ENCODE measurements at places on chromosomes 3 and 15.

- no peak for DNase-seq
Measured at GRCh38 chr3:160709477-160710182, 32.7 kb downstream of the ARL14 start.

- DNase-seq: no peak
Measured at GRCh38 chr3:13873818-13874217, 6.1 kb downstream of the WNT7A start.

DNA sequence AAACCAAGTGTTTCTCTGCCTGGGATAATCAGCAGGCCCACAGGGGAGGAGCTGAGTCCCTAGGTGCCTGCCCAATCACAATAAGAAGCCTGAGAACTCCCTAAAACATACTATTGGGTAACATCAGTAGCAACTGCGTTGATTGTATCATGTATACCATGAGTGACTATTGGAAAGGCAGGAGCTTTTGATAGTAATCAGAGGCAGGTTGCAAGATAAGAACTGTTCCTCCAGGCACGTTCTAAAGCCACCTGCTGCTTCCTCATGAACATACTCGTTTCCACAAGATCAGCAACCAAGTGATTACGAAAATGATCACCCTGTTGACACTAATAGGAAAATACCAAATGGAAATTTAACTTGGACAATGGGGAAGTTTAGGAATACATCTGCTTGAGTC lies 6.7 kb downstream of the MYLK start:
- no peak for DNase-seq

GRCh38 chr3:110806924-110807323 lies 264.7 kb upstream of the NECTIN3 start:
- DNase-seq: no peak

DNA sequence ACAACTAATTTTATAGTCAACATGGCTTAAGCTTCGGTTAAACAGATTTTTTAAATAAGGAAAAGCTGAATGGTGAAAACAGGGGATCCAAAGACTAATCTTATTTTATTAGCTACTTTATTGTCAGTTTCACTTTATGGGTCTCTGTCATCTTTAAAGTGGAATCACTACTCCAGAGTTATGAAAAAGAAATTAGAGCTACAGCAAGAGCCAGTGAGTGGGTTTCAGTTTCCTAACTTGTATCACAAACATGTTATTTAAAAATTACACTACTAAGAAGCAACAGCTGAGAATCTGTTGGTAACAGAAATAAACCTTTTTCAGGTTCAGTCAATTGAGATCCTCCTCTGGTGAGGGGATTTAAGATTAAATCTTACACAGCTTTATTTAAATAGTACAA lies 10.0 kb downstream of the PHC3 start:
- DNase-seq: no peak

DNA sequence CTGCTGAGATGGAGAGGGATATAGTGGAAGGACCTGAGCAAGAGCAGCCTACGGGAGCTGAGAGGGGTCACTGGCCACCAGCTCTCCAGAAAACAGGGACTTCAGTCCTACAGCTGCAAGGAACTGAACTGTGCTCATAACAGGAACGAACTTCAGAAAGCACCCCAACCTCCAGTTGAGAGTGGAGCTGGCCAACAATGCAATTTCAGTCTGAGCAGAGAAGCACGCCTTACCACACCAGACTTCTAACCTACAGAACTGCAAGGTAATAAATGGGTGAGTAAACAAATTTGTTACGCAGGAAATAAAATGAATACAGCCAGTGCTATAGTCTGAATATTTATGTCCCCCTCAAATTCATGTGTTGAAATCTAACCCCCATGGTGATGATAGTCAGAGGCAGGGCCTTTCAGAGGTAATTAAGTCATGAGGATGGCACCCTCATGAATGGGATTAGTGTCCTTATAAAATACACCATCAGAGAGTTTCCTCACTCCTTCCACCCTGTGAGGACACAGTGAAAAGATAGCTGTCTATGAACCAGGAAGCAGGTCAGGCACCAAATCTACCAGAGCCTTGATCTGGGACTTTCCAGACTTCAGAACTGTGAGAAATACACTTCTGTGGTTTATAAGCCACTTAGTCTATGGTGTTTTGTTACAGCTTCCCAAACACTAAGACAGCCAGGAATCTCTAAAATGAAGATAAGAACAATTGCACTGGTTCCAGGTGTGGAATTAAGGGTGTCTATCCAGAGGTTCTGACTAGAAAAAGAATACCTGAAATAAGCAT lies 58.6 kb downstream of the SYNM start:
- no peak for DNase-seq

- DNase-seq: no peak
Measured at GRCh38 chr3:36312351-36312750, 68.0 kb upstream of the STAC start.

DNA sequence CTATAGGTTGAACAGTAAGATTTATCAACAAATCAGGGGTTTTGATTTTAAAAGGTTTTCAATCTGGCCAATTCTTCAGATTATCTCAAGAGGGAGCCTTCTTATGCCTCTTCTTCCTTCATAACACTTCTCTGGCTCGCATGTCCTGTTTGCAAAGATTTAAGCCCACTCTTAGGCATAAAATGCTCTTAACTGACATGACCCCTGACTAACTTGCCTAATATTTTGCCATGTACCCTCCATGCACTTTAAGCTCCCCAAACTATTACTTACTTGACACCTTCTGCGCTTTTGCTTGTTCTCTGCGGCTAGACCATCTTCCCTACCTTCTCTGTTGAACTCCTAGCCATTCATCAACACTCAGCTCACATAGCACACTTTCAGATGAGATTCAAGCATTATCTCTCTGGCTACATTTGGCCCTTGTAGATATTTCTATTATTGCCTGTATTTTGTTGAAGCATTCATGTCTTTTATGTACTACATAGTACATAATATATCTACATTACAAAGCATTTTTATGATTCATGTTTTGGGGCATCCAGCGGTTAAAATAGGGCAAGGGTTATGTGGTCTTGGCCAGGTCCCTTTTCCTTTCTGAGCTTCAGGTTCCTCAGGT lies 1.0 kb upstream of the ARIH1 start:
- DNase-seq: no peak

GRCh38 chr15:47987461-47987860 lies 133.3 kb upstream of the SLC24A5 start:
- no peak for DNase-seq

GRCh38 chr3:140832883-140833282 lies 108.8 kb upstream of the SLC25A36 start:
- DNase-seq: no peak

- DNase-seq: no peak
Measured at GRCh38 chr15:66655511-66655910, 46.5 kb upstream of the SMAD6 start.

- DNase-seq: no peak
Measured at GRCh38 chr3:103048068-103048722, 613.4 kb downstream of the ZPLD1 start.

GRCh38 chr15:36959746-36960145 lies 140.6 kb downstream of the MEIS2 start:
- no peak for DNase-seq

DNA sequence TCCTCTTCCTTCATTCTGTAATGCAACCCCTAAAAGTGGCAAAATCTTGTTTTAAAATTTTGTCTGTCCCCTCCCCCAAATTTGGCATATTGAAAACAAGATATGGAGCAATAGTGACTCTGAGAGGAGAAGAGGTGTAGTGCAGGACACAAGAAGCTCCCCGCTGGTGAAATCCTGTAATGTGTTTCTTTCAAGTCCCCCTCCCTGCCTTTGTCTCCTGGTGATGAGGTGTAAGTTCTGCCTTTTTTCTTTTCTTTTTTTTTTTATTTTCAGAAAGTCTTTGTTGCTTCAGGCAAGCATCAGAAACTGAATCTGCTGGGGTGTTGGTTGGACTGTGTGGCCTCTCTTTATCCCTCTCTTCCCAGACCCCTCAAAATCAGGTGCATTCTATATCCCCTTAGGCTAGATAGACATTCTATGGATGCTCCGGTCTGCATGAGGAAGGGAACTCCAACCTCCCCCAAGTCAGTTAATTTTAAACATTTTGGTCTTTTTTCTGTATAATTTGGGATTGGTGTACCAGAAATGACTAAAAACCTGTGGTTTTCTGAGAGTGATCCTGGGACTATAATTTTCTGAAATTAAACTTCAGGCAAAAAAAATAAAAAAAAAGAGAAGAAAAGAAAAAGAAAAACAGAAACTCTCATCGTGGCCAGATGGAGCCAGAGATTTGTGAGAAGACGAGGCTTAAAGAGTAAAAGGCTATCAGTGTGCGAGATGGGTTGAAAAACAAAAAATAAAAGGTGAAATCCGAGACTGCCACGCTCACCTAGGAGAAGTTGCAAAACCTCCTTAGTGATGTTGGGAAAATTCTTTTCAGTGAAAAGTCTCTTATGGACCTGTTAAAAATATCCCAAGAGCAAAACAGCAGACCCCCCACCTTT lies 21.4 kb downstream of the ACKR2 start:
- no peak for DNase-seq

- no peak for DNase-seq
Measured at GRCh38 chr15:72197460-72198355, at the start of gene GRAMD2A. Gene GRAMD2A (minus strand): TSS chr15:72197787.

GRCh38 chr3:1855841-1856240 lies 242.8 kb upstream of the CNTN4 start:
- DNase-seq: no peak

DNA sequence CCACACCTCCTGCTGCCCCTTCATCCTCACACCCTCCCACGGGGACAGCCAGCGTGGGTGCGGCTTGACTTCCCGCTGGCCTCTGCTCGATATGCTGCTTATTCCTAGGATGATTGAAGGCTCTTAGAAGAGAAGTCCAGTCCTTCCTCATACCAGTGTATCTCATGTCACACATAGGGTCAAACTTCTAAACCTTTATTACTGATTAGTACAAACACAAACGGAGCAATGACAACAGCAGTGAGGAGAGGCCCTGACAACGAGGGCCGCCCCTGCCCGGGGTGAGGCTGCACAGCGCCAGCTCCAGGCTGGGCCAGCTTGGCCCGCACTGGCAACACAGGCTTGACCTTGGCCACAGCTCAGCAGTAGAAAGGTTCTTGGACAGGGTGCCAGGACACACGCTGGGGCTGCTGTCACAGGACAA lies 3.7 kb downstream of the CIB1 start:
- DNase-seq: no peak

- no peak for DNase-seq
Measured at GRCh38 chr3:151100076-151100475, 14.6 kb downstream of the MED12L start.

DNA sequence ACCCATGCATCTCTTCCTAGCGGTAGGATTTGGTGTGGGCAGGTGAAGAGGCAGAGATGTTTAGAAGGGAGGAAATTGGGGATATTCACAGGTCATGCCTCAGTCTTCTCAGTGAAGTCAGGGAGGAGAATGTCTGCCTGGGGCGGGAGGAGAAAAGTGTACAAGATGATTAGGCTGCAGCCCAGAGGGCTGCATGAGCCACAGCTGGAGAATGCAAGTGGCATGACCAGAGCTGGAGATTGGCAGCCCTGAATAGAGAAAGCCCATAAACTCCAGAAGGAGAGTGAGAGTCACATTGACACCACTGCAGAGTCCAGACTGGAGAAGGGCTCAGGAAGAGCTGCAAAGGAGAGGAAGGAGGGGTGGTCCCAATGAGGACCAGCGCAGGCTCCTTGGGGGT lies 22.6 kb downstream of the PDHB start:
- DNase-seq: no peak

Measured in type B pancreatic cell (in vitro differentiated cells).